ENCODE measurements at places on chromosomes 6 and 20.

GRCh38 chr6:52146851-52147445, 39.2 kb upstream of the IL17A start:
- DNase-seq = no peak

GRCh38 chr20:29878777-29879442, 1378.6 kb upstream of the DEFB115 start:
- DNase-seq = no peak

DNA sequence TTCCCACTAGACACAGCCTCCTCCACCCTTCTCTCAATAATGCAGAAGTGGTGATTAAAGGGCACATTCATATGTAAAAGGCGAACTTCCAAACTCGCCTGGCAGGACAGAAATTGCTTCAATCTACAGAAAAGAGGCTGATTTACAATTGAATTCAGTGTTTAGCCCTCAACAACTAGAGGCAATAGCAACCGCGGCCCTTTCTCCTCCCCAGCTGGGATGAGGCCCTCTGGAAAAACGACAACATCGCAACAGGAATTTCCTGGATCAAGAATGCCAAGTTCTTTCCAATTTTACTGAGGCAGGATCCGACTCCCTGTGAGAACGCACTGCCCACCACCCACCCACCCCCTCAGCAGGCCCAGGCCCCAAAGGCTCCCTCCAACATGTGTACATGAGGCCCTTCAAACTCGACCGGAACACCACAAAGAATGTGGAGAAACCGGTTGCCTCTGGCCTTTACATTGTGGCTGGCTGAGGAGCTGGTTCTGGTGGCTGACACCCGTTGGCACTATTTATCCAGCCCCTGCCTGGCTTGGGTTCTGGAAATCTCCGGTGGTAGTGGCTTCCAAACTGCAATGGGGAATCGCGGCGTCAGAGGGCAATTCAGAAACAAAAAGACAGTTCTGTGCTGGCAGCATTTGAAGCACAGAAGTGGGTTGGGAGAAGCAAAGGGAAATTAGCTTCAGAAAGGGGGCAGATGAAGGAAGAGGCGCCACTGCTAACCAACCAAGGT, 36.8 kb downstream of the ZMYND8 start:
- peak; percentile 58 for DNase-seq

DNA sequence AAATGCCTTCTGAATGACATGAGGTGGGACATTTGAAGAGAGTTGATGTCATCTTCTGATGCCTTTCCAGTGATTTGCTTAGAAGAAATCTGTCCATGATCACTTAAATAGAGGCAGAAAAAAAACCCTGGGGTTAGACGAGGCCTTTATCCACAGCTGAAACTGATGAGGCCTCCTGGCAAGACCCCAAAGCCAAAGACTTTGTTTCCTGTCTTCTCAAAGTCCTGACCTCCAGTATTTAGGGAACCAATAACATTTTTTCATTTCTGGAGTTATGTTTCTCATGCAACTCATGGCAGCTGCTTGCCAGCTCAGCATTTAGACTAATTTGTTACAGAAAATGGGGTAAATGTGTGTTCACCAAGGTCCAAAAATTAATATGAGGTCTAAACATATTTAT, 248.0 kb upstream of the PRDM1 start:
- DNase-seq = peak; percentile 67

- DNase-seq = no peak
These were observed 98.9 kb upstream of the CST7 start for GRCh38 chr20:24850176-24850575.

- no peak for DNase-seq
These were observed 14.9 kb downstream of the RCAN2 start for GRCh38 chr6:46476301-46476700.

- DNase-seq = no peak
These were observed 88.7 kb upstream of the FRMD1 start for GRCh38 chr6:168167431-168168315.

DNA sequence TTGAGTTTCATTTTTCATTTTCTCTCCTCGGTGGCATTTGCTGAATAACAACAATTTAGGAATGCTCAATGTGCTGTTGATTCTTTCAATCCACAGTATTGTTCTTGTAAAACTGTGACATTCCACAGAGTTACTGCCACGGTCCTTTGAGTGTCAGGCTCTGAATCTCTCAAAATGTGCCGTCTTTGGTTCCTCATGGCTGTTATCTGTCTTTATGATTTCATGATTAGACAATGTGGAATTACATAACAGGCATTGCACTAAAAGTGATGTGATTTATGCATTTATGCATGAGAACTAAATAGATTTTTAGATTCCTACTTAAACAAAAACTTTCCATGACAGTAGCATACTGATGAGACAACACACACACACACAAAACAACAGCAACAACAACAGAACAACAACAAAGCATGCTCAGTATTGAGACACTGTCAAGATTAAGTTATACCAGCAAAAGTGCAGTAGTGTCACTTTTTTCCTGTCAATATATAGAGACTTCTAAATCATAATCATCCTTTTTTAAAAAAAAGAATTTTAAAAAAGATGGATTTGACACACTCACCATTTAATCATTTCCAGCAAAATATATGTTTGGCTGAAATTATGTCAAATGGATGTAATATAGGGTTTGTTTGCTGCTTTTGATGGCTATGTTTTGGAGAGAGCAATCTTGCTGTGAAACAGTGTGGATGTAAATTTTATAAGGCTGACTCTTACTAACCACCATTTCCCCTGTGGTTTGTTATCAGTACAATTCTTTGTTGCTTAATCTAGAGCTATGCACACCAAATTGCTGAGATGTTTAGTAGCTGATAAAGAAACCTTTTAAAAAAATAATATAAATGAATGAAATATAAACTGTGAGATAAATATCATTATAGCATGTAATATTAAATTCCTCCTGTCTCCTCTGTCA, 88.1 kb downstream of the SNAP25 start:
- DNase-seq = peak; percentile 56

All from GM04503 (cell line).